ENCODE measurements at places on chromosomes 7 and 10. TPM values are rescaled to one million over a fixed set of nuclear protein-coding genes. Genes with fewer than 3 reads are reported as not detected.

GRCh38 chr7:57339198-57339944, 110.6 kb upstream of the ZNF716 start:
- no peak for DNase-seq

Gene LIPF
- total RNA-seq: not detected

Gene HECW1
- 0.47 TPM for total RNA-seq

Gene POLR2J2
- 13.6 TPM for total RNA-seq

DNA sequence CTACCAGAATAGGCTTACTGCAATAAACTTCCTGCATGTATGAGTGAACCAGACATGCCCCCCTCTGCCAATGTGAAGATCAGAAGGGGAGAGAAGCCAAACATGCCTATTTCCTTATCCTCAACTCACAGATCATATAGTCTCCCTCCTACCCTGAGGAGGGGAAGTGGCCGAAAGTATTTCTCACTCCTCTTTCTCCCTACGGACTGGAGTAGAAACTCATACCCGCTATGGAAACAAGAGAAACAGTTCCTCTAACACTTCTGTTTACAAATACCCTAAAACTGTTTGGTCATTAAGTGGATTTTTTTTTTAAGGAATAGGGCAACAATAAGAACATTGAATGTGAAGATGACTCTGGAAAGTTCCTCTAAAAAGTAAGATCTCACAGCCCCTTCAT, 31.4 kb downstream of the CCNJ start:
- DNase-seq: no peak

DNA sequence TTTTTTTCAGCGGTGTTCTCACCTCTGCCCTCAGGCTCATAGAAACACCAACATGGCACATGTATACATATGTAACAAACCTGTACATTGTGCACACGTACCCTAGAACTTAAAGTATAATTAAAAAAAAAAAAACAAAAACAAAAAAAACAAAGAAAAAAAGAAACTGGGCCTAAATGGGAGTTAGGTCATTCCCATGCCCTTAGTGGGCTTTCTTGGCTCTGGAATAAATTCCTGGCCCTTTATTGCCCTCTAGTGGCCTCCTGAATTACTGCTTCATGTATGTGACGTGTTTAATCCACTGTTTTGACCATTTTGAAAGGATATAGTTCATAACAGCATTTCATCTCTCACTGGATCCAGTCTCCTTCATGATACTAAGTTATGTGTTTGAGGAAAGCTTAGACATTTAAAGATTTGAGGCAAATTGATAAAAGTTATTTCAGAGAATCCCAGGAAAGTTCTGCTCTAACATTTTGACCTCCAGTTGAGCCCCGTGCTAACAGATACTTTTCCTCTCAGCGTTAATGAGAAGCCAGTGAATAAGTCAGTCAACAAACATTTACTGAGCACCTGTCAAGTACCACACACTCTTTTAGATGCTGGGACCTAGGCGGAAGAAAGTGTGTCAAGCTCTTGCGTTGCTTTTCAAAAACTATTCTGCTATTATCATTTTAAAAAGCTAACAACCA, 54.7 kb upstream of the SYPL1 start:
- DNase-seq: peak; percentile 85

DNA sequence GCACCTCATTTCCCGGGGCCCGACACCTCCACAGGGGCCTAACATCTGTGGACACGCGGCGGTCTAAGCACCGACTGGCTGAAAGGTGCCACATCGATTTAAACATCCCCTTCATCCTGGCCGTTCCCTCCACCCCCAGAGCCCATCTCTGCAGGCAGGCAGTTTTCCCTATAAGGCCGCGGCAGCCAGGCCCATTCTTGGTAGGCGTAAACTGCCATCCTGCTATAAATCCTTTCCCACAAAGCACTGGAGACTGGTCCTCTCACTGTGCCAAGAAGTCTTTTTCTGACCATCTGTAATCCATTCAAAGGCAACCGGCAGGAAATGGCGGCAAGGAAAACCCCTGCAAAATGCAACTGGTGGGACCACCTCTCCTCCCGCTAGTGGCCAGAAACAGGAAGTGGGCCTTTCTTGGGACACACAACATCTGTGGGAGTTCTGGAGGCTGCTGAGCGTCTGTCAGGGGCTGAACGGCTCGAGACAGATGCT, 22.4 kb downstream of the ATXN7L1 start:
- no peak for DNase-seq

DNA sequence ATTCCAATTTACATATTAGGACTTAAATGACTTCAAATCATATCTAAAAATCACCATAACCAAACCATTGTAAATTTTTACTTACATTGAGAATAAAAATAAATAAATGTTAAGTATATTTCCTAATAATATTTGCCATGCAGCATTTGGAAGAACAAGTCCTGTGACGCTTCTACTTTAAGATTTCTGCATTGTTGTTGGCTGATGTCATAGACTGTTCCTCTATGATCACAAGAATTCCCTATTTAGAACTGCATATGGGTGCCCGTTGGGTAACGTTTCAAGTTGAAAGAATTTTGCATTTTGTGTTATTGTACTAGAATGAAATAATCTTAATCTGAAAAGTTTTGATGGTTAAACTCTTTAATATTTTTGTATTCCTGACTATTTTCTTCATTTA, 5.1 kb upstream of the ITGB1 start:
- DNase-seq: no peak

Gene MUC12
- 1.1 TPM for total RNA-seq

GRCh38 chr10:79353000-79353406, 5.7 kb downstream of the PPIF start:
- no peak for DNase-seq

- DNase-seq: no peak
These were observed 14.8 kb downstream of the OGDH start for GRCh38 chr7:44621034-44621749.

Gene GATA3
- total RNA-seq: 0.24 TPM

GRCh38 chr10:613271-614138, 76.0 kb downstream of the DIP2C start:
- no peak for DNase-seq

- DNase-seq: no peak
These were observed 12.2 kb downstream of the IGF2BP3 start for GRCh38 chr7:23458044-23458443.

- DNase-seq: no peak
These were observed 4.1 kb upstream of the KMT2E start for GRCh38 chr7:105009667-105010503.

DNA sequence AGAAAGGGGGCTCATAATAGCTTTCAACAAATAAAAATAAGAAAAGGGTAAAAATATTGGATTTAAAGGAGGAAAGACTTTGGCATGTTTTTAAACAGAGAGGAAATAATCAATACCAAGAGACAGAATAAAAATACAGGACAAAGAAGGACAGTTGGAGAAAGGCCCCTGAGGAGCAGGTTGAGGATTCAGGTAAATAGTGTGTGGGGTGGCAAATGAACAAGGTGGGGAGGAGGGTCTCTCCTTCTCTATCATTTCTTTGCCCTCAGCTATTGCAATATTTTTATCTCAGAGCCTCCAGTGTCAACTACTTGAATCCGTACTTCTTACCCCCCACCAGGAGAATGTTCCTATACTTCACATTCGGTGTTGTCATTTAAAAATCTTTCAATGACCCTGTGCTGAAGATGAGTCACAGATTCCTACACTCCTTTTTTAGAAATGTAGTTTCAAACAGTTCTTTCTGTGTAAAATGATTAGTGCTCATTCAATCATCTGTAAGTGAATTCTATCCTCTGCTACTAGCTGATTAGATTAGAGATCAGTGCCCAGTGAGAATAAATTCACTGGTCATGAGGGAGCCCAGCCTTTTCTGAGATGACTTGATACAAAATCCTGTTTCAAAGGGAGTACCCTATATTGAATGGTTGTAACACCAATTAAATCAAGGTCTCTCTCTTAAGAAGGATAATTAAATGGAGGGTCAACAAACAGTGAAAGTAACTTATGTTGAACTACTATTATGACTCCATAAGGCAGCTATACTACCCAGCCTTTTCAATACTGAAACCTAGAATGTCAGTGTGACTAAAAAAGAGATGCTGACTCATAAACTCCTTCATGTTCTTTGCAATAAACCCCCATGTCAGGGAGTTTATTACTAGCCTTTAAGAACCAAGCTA, 50.4 kb upstream of the WNT16 start:
- peak; percentile 50 for DNase-seq

Gene CTAGE4
- not detected for total RNA-seq

GRCh38 chr10:97333601-97334369, 744 bp downstream of the FRAT2 start:
- peak; percentile 51 for DNase-seq

Gene TCF7L2
- total RNA-seq: 2.0 TPM

DNA sequence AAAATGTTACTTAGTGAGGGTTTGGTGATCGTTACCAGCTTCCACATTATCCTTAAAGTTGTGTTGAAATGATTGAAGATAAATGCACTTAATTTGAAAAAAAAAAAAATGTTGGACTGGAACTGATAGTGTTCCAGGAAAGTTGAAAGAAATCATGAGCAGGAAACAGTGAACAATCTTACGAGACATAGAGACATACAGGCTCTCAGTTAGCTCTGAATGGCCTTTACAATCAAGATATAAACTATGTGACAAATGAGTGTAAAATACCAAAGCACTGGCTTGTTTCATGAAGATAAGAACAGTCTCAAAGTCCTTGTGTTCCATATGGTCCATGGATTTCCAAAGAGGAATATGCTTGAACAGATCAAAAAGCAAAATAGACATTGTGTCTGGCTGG, 430.1 kb upstream of the ETV1 start:
- no peak for DNase-seq

GRCh38 chr10:58334817-58335305, at the start of gene UBE2D1:
Gene UBE2D1 (plus strand): TSS chr10:58335006. CDS start chr10:58335202, 196 bp downstream.
- DNase-seq: peak; percentile 66

DNA sequence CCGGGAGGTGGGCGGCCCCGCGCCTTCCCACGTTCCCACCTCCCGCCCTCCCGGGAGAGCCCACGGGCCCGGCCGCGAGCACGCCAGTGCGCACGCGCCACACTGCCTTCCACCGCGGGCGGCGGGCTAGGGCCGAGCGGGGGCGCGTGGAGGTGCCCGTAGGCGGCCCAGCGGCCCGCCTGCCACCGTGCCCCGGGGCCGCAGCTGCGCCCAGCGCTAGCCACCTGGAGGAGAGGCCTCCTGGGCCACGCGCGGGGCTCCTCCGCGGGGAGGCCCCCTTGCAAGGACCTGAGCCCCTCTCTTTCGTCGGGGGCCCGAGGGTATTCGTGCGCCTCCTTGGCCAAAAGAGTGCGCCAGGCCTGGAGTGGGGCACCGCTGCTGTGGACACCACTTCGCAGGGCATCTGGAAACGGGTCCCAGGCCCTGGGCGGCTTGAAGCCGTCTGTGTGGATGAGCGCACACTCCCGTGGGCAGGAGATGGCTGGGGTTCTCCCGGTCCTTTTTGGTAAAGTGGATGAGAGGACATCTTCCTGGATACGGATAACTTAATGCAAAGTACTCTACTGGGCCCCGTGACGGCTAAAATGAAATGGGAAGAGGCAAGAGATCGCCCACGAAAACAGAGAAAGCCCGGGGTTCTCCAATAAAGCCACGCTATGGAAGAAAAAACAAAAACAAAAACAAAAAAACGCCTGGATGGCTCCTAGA, 9.0 kb upstream of the EBF3 start:
- DNase-seq: no peak

DNA sequence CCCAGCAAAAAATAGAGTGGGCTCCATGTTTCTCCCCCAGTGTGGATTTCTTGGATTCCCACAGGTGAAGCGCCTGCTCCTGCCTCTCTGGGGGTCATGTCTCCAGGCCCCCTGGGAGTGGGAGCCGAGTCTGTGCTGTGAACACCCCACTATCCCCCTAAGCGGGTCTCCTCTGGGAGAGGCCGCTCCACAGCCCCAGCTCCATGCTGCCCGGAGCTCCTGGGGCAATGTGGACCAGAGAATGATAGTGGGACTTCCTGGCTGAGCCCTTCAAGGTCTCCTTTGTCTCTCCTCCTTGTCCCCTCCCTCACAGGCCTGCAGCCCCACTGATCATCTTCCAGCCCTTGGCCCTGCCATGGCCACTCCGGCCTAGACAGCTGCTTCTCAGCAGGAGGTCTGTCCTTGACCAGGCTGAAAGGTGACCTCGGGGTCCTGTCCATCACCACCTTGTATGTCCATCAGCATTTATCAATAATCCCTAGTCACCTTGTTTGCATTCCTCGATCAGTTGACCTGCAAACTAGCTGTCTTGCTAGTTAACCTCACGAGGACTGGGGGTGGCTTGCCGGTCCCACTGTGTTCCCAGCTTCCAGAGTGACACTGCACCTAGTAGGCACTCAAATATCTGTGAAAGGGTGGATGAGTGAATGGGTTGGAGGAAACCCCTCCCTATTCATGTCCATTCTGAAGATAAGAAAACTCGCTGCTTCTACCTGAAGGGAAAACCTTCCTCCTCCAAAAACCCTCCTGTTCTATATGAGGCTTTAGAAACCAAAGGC, 776 bp upstream of the CALML3 start:
- DNase-seq: no peak

Gene CH25H
- total RNA-seq: not detected

DNA sequence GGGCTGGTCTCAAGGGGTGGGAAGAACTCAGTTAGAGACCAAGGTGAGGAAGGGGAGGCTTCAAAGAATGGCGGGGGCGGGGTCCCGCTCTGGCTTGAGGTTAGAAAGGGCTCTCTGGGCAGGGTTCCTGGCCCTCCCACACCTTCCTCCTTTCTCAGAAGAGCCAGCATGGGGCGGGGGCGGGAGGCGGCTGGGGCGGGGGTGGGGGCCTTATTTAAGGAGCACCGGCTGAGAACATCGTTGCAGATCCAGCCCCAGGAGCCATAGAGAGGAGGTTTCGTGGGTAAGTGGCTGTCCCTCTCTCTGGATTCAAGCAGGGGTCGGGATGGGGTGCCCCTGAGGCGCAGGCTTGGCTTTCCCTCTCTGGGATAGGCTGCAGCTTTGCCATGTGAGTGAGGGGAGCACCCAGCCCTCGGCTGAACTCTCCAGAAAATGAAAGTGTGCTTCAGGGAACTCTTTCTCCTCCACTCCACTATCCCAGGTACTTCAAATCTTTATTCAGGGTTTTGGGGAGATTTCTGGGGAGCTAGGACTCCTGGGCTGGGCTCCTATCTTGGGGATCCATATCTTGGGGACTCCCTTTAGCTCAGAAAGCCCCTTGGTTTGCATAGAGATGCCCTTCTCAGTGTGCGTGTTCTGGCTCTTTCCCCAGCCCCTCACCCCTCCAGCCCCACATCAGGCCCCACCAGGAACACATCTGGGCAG, 3.3 kb upstream of the CUEDC2 start:
- DNase-seq: peak; percentile 66

DNA sequence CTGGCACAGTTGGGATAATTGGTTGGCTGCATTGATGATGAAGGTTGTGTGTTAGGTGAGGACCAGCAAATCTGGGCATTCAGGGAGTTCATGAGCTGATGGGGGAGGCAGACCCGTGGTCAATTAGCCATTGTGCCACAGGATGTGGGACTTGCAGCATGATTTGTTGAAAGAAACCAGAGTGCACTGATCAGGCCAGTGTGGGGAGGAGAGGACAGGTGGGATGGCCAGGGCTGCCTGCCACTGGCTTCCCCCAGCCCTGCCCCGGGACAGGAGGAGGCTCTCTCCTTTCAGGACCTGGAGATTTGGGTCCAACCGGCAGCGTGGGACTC, 4.3 kb downstream of the CLIP2 start:
- no peak for DNase-seq

Gene TAS2R41
- not detected for total RNA-seq

Gene MBLAC1
- total RNA-seq: 3.1 TPM
